ENCODE measurements at places on chromosomes 1 and 21. TPM values are rescaled to one million over a fixed set of nuclear protein-coding genes. Genes with fewer than 3 reads are reported as not detected.

Gene IL10RB
- 25.0 TPM for total RNA-seq

Gene MMEL1
- 1.8 TPM for total RNA-seq

Gene MAPKAPK2
- 50.4 TPM for total RNA-seq

Gene SYDE2
- 5.2 TPM for total RNA-seq

Gene LENEP
- not detected for total RNA-seq

Measured in activated CD8-positive, alpha-beta T cell treated with anti-CD3 and anti-CD28 coated beads for 36 hours (primary cell).